ENCODE measurements at places on chromosomes 5 and 9. TPM values are rescaled to one million over a fixed set of nuclear protein-coding genes. Genes with fewer than 3 reads are reported as not detected.

Gene ARAP3
- 19.6 TPM for total RNA-seq

Gene GOLM1
- total RNA-seq = 24.4 TPM

Gene OMD
- not detected for total RNA-seq

- no peaks in the 10 kb centered on the region for H3K27me3 ChIP-seq
- H3K4me1 ChIP-seq = peaks cover 3% of the 10 kb centered on the region
- no peaks in the 10 kb centered on the region for H3K36me3 ChIP-seq
- H3K4me3 ChIP-seq = no peak overlapping the region
Observed at GRCh38 chr5:125409234-125409860, 662.9 kb upstream of the ZNF608 start.

- peak within 1 kb of the TSS; percentile 70 for H3K27ac ChIP-seq
- peak within 1 kb of the TSS; percentile 69 for H3K4me3 ChIP-seq
- peaks cover 68% of the 10 kb centered on the region for H3K4me1 ChIP-seq
Observed at GRCh38 chr9:136545965-136546696, at the start of gene NOTCH1. NOTCH1 (minus strand) TSS chr9:136546048; CDS start chr9:136545786, 262 bp downstream.

- peak; percentile 62 for DNase-seq
- no peaks in the 10 kb centered on the region for H3K27me3 ChIP-seq
- H3K4me3 ChIP-seq = peak overlapping the region; percentile 63
- peaks cover 5% of the 10 kb centered on the region for H3K36me3 ChIP-seq
- peak overlapping the region; percentile 71 for H3K27ac ChIP-seq
Observed at GRCh38 chr9:19102181-19102630, 498 bp downstream of the HAUS6 start.

DNA sequence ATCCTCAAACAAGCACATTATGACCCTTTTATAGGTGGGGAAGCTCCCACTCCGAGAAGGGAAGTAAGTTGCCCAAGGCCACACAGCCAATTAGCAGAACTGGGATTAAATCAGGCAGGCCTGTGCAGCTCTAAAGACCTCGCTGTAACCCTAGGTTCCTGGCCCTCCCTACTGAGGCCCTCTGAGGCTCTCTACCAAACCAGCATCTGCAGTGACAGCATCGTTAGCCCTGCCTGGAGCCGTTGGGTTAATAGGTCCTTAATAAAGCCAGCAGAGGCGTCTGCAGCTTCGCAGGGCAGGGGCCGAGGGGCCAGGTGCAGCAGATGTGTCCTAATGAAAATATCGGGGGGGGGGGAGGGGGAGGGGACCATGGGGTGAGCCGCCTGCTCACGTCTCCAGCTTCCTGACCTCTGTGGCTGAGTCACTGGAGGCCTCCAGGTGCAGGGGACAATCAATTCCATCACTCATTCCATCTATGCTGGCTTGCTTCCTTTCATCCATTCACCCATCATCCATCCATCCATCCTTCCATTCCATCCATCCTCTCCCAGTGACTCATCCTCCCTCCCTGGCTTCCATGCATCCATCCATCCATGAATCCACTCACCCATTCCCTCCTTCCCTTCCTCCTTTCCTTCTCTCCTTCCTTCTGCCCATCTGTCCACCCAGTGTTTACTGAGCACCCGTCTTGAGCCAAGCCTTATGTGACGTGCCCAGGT lies 203.9 kb downstream of the C9orf50 start:
- no peak overlapping the region for H3K4me3 ChIP-seq
- H3K36me3 ChIP-seq = no peaks in the 10 kb centered on the region
- peaks cover 38% of the 10 kb centered on the region for H3K4me1 ChIP-seq
- no peak overlapping the region for H3K27ac ChIP-seq
- no peaks in the 10 kb centered on the region for H3K27me3 ChIP-seq
